ENCODE measurements at places on chromosomes 13 and 19.

- H3K4me1 ChIP-seq, result no peaks in the 10 kb centered on the region
- peaks cover 20% of the 10 kb centered on the region for H3K27me3 ChIP-seq
- H3K36me3 ChIP-seq, result no peaks in the 10 kb centered on the region
- no peak overlapping the region for H3K4me3 ChIP-seq
These were observed 53.7 kb downstream of the LACC1 start for GRCh38 chr13:43933378-43933777.

- DNase-seq, result no peak
- H3K27ac ChIP-seq, result no peak overlapping the region
- H3K4me1 ChIP-seq, result no peaks in the 10 kb centered on the region
- peaks cover 2% of the 10 kb centered on the region for H3K27me3 ChIP-seq
These were observed 12.7 kb downstream of the FARP1 start for GRCh38 chr13:98155475-98156109.

- peaks cover 50% of the 10 kb centered on the region for H3K27me3 ChIP-seq
- no peaks in the 10 kb centered on the region for H3K36me3 ChIP-seq
- DNase-seq, result no peak
- H3K4me1 ChIP-seq, result peaks cover 10% of the 10 kb centered on the region
These were observed at the start of gene LRRC4B for GRCh38 chr19:50567882-50568727. Gene LRRC4B (minus strand): TSS chr19:50568435. CDS start chr19:50548838, 19,597 bp downstream.

DNA sequence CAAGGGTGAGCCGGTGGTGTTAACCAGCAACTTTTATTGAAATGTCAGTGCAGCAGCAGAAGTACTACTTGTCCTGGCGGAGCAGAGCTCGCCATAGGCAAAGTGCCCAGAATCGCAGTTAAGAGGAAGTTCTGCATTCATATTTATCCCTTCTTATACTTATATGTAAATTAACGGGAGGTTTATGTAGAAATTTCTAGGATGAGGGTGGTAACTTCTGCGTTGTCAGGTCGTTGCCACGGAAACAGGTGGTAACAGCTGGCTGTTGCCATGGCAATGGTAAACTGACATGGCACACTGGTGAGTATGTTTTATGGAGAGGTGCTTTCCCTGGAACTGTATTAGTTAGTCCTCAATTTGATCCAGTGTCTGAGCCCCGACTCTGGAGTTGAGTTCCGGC is 2494.9 kb upstream of the PCDH20 start:
- no peak overlapping the region for H3K27ac ChIP-seq
- H3K4me1 ChIP-seq, result no peaks in the 10 kb centered on the region
- no peak for DNase-seq
- H3K36me3 ChIP-seq, result no peaks in the 10 kb centered on the region
- no peak overlapping the region for H3K4me3 ChIP-seq

- no peaks in the 10 kb centered on the region for H3K36me3 ChIP-seq
- no peaks in the 10 kb centered on the region for H3K4me1 ChIP-seq
- no peak overlapping the region for H3K27ac ChIP-seq
- H3K4me3 ChIP-seq, result no peak overlapping the region
These were observed 195.2 kb downstream of the TSHZ3 start for GRCh38 chr19:31154021-31154420.

DNA sequence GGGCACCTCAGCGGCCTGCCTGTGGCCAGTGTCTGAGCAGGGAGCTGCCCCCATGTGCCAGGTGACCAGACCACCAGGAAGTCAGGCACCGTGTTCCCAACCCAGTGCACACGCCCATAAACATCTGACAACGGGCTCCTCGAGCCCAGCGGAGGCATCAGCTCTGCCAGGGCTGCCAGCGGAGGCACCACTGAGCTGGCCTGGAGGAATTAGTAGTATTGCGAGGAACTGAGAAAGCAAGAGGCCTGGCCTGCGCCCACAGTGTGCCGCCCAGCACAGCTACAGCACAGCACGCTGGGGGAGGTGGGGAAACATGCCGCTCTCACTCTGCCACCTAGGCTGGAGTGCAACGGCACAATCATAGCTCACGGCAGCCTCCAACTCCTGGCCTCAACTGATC is 44.6 kb downstream of the ANKRD27 start:
- H3K4me1 ChIP-seq, result no peaks in the 10 kb centered on the region
- H3K27me3 ChIP-seq, result no peaks in the 10 kb centered on the region
- H3K27ac ChIP-seq, result no peak overlapping the region
- DNase-seq, result no peak
- no peaks in the 10 kb centered on the region for H3K36me3 ChIP-seq

GRCh38 chr13:78198821-78199220 is 280.2 kb upstream of the EDNRB start:
- peaks cover 2% of the 10 kb centered on the region for H3K27me3 ChIP-seq
- no peak for DNase-seq

- peak; percentile 37 for DNase-seq
- H3K27me3 ChIP-seq, result no peaks in the 10 kb centered on the region
- peak overlapping the region; percentile 99 for H3K27ac ChIP-seq
- H3K36me3 ChIP-seq, result peaks cover 17% of the 10 kb centered on the region
These were observed 616 bp downstream of the HNRNPUL1 start for GRCh38 chr19:41264581-41265394.

DNA sequence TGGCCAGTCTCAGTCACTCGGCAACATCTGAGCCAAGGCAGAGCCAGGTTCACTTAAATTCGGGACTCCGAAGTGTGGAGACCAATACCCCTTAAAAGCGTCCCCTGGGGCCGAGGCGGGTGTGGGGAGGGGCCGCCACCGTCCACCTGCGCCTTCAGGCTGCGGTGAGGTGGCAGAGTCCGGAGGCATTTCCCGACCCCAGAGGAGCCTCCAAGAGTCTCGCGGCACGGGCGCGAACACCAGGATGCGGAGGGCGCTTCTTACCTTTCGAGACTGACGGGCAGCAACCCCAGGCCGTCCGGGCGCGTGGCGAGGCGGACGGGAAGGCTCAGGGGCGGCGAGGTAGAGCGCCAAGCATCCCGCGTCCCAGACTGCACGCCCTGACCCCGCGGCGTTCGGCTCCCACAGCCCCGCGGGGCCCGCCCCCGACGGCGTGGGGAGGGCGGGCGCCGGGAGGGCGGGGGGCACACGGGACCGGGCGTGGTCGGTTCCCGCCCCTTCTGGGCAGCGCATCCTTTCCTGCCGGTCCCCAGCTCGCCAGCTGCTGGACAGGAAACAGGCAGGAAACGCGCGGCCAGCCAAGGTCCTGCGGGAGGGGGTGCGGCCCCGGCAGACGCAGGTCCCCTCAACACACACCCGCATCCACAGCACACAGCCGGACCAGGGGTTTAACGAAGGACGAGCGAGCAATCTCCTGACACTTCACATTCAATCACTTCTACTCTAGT is at the start of gene THSD1:
Gene THSD1 (minus strand): TSS at position 406 of the 728 bp plus-strand sequence. CDS start 3,572 bp downstream, outside the sequence.
- H3K36me3 ChIP-seq, result peaks cover 1% of the 10 kb centered on the region
- no peak within 1 kb of the TSS for H3K27ac ChIP-seq
- peaks cover 35% of the 10 kb centered on the region for H3K27me3 ChIP-seq
- DNase-seq, result no peak

- DNase-seq, result no peak
- H3K4me1 ChIP-seq, result peaks cover 18% of the 10 kb centered on the region
- peaks cover 18% of the 10 kb centered on the region for H3K36me3 ChIP-seq
- H3K27me3 ChIP-seq, result no peaks in the 10 kb centered on the region
- H3K4me3 ChIP-seq, result no peak overlapping the region
- no peak overlapping the region for H3K27ac ChIP-seq
These were observed 113.5 kb downstream of the FOXO1 start for GRCh38 chr13:40552895-40553294.

DNA sequence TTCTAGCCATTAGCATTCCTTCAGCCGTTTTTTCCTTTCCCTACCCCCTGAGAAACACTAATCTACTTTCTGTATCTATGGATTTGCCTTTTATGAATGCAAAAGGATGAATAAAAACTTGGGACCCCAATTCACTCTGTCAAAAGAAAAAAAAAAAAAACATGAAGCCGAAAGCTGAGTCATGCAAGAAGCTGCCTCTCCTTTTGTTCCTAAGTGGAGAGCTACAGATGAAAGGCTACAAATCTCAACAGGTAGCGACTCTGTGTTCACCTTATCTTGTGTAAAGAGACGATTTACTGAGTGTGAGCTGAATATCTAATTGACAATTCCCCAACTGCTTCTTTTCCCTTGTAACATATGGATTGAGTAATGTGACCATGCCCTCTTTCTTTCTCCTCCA is 1072.8 kb downstream of the UQCRFS1 start:
- no peaks in the 10 kb centered on the region for H3K4me1 ChIP-seq
- no peak overlapping the region for H3K27ac ChIP-seq

- H3K4me3 ChIP-seq, result no peak overlapping the region
- H3K27ac ChIP-seq, result no peak overlapping the region
- no peaks in the 10 kb centered on the region for H3K4me1 ChIP-seq
- DNase-seq, result no peak
- no peaks in the 10 kb centered on the region for H3K27me3 ChIP-seq
- no peaks in the 10 kb centered on the region for H3K36me3 ChIP-seq
These were observed 1001.1 kb downstream of the OLFM4 start for GRCh38 chr13:54029720-54030119.

DNA sequence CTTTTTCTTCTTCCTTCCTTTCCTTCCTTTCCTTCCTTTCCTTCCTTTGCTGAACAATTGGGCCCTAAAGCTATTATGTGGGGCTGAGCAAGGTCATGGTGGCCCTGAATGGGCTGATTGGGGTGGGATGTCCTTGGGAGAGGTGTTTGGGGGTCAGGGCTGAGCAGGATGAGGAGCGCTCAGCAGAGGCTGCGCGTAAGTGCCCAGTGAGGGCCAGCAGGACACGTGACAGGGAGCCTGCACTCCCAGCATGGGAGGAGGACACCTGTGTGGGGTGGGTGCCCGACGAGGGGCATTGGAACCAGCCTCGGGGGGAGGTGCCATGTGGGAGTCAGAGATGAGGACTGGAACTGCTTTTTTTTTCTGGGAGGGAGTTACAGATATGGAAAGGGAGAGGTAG is 5.4 kb upstream of the LGALS7 start:
- no peaks in the 10 kb centered on the region for H3K4me1 ChIP-seq
- no peak for DNase-seq
- no peak overlapping the region for H3K4me3 ChIP-seq
- H3K36me3 ChIP-seq, result no peaks in the 10 kb centered on the region
- H3K27ac ChIP-seq, result no peak overlapping the region

GRCh38 chr19:16002406-16003384 is 53.9 kb downstream of the OR10H4 start:
- peaks cover 7% of the 10 kb centered on the region for H3K27me3 ChIP-seq
- DNase-seq, result no peak

- H3K4me3 ChIP-seq, result no peak overlapping the region
- H3K4me1 ChIP-seq, result no peaks in the 10 kb centered on the region
- DNase-seq, result no peak
- peaks cover 46% of the 10 kb centered on the region for H3K27me3 ChIP-seq
- H3K36me3 ChIP-seq, result peaks cover 2% of the 10 kb centered on the region
These were observed 508 bp downstream of the SLC15A1 start for GRCh38 chr13:98751861-98752466.

GRCh38 chr13:46340631-46341111 is 46.4 kb downstream of the RUBCNL start:
- peak overlapping the region; percentile 60 for H3K4me3 ChIP-seq
- no peak for DNase-seq
- peaks cover 48% of the 10 kb centered on the region for H3K4me1 ChIP-seq
- H3K27me3 ChIP-seq, result no peaks in the 10 kb centered on the region

GRCh38 chr13:24557081-24557480 is 44.5 kb upstream of the PARP4 start:
- no peak overlapping the region for H3K4me3 ChIP-seq
- DNase-seq, result no peak
- no peak overlapping the region for H3K27ac ChIP-seq
- H3K27me3 ChIP-seq, result peaks cover 44% of the 10 kb centered on the region
- peaks cover 13% of the 10 kb centered on the region for H3K4me1 ChIP-seq

- no peaks in the 10 kb centered on the region for H3K36me3 ChIP-seq
- DNase-seq, result no peak
- H3K27me3 ChIP-seq, result peaks cover 15% of the 10 kb centered on the region
- no peak overlapping the region for H3K4me3 ChIP-seq
These were observed 91.0 kb downstream of the COL4A1 start for GRCh38 chr13:110216006-110216397.

DNA sequence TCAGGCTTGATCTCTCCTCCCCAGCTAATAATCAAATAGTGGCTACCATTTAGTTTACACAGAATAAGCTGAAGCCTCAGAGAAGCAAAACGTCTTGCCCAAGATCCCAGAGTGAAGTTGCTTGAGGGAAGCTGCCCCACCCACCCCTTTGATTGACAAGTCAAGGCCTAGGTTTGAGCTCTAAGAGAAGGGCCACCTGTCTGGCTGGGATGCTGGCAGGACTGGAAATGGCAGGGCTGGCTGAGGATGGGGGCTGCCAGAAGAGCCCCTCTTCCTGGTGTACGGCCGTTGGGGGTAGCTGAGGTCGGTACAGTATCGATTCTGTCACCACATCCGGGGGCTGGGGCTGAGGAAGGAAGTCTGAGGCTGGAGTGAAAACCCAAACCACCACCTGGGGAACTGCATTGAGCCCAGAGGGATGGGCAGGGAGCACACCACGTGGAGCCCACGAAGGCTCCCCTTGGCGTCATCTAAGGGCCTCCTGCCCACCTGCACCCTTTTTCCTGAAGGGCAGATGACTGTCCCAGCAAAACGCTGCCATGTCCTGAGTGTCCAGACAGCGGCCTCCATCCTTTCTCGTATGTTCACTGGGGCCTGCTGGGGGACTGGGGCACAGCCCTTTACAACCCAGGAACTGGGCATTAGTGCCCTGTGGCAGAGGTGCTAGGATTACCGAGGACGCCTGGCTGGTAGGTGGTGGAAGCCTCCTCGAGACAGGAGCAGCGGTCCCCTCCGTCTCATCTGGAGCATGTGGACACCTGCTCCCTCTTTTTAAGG is 1.4 kb upstream of the PRKD2 start:
- peak overlapping the region; percentile 93 for H3K4me3 ChIP-seq
- H3K27ac ChIP-seq, result peak overlapping the region; percentile 94
- H3K36me3 ChIP-seq, result peaks cover 19% of the 10 kb centered on the region
- peak; percentile 67 for DNase-seq

GRCh38 chr13:50798923-50799322 is 44.6 kb downstream of the DLEU7 start:
- no peak for DNase-seq
- no peaks in the 10 kb centered on the region for H3K27me3 ChIP-seq
- peaks cover 25% of the 10 kb centered on the region for H3K4me1 ChIP-seq
- H3K4me3 ChIP-seq, result no peak overlapping the region

- peaks cover 18% of the 10 kb centered on the region for H3K36me3 ChIP-seq
- H3K27me3 ChIP-seq, result no peaks in the 10 kb centered on the region
- peak overlapping the region; percentile 68 for H3K27ac ChIP-seq
- no peak for DNase-seq
These were observed 6.6 kb downstream of the EML2 start for GRCh38 chr19:45632468-45633196.

DNA sequence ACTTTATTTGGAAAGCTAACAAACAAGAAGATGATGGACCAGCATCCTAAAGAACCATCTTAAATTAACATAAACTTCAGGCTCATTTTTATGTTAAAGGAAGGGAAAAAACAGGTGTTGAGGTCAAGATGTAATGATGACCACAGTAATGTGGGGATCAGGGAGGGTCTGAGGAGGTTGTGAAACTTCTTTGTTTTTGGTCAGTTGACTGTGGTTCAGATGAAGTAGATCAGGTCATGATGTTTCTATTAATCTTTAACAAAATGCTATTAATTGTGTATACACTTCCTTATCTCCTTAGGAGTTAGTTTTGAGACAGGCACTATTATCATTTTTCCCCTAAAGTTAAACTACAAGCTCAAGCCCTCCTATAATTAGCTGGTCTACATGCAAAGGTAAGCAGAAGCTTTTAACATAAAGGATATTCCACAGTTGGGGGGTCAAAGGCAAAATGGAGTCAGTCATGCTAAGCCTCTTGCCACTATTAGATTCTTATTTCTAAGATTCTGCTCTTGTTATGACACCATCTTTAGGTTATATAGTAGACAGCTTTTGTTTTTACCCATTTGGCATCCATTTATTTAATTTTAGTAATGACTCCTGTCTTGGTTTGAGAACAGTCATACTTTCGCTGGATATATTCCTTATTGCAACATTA is 800.1 kb upstream of the PCDH9 start:
- H3K4me3 ChIP-seq, result no peak overlapping the region
- H3K4me1 ChIP-seq, result no peaks in the 10 kb centered on the region
- H3K27ac ChIP-seq, result no peak overlapping the region

GRCh38 chr19:52296400-52296772 is 583 bp upstream of the ZNF480 start:
- DNase-seq, result peak; percentile 3
- peak overlapping the region; percentile 52 for H3K27ac ChIP-seq
- peaks cover 17% of the 10 kb centered on the region for H3K4me1 ChIP-seq
- H3K36me3 ChIP-seq, result peaks cover 44% of the 10 kb centered on the region
